Esophagus squamous epithelium (tissue), 5 donors: ENCODE measurements at places on chromosomes 4 and X.

DNA sequence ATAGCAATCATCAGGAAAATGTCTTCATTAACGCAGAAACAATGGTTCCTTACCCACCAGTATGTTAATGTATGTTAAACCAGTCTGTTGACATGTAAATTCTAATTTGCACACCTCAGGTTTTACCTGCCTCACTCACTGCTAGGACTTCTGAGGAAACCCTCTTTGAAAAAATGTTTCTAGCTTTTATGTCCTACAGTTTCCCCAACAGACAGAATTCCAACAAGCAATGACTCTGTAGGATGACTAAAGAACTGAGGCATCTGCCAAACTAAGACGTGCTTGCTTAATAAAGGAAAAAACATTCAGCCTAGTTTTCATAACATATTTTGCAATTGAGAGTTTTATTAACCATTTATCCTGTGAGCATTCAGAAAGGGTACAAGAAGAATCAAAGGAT is 20.6 kb upstream of the SOX3 start:
- no peak for DNase-seq

DNA sequence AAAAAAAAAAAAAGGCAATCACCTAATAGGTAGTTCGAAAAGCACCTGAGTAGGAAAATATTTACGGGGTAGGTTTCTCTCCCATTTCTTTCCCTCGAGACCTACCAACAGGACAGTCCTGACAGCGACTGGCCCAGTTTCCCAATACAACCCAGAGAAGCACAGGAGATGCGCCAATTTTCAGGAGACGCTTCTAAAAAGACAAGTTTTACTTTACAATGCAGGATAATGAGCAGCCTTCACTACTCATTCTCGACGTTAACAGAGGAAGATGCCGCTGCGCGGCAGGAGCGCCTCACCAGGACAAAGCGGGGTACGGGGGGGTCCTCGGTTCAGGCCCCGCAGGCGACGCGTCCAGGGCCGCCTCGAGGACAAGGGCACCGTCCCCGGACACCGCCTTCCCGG is 708 bp downstream of the BCLAF3 start:
- no peak for DNase-seq

DNA sequence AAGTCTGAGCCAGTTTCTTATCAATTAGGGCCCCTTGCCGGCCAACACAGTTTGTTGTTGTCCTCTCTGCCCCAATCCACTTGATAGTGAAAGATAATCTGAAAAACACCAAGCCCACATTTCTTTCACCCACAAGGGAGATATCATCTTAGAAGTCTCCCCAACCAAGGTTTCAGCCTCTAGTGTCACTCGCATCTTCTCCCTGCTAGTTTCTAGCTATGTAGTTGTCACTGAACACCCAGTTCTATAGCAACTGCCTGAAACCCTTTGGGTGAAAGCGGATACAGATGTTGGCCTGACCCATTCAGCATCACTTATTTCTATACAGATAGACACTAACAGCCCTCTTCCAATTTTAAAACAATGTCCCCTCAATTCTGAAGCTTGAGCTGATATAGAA is 116.3 kb downstream of the BMP15 start:
- DNase-seq: no peak

GRCh38 chr4:52701207-52701606 is 42.1 kb upstream of the USP46 start:
- DNase-seq: no peak

- no peak for DNase-seq
These were observed 73.3 kb downstream of the FIP1L1 start for GRCh38 chr4:53450773-53451172.

DNA sequence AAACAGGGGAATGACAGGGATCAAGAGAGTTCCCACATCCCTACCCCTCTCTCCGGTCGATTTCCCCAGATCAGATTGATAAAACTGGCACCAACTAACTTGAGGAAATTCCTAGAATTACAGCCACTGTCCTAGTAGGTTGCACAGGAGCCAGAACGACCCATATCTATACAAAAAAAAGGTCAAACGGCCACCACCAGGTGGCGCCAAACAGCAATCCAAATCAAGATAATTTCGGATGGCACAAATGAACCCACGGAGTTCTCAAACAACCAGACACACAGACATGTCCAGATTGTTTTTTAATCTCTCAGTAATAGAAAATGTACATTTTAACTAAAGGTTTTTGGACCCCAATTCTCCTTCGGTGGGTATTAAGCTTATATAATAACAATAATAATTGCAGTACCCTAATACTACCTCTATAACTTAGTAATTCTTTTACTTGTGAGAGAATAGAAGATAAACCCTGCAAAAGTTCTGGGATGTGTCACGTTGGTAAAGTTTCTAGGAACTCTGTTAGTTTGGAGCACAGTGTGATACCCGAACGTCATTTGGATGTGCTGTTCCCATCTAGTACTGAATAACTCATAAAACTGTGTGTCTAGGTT is 212.6 kb downstream of the SPOCK3 start:
- DNase-seq: no peak

GRCh38 chr4:83473966-83474365 is 10.9 kb downstream of the ABRAXAS1 start:
- DNase-seq: no peak

DNA sequence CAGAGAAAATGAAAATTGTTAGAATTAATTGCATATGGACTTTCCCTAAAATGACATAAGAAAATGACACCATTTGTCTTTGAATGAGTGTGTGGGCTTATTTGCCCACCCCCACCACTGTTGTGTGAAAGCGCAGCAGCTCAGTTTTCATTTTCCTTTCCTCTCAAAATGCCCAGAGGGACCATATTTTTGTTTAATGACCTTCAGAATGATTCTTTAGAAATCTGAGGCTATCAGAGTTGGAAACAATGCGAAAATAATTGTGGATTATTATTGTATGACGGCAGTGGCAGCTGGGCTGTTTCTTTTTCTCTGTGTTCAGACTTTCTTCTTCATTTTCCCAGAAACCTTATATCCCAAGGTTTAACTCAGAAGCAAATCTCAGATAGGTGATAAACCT is 44.6 kb upstream of the TEX13A start:
- DNase-seq: no peak

- no peak for DNase-seq
These were observed 25.6 kb downstream of the SLC16A2 start for GRCh38 chrX:74446876-74447275.

- no peak for DNase-seq
These were observed 1.3 kb downstream of the SPATA18 start for GRCh38 chr4:52052475-52052780.

DNA sequence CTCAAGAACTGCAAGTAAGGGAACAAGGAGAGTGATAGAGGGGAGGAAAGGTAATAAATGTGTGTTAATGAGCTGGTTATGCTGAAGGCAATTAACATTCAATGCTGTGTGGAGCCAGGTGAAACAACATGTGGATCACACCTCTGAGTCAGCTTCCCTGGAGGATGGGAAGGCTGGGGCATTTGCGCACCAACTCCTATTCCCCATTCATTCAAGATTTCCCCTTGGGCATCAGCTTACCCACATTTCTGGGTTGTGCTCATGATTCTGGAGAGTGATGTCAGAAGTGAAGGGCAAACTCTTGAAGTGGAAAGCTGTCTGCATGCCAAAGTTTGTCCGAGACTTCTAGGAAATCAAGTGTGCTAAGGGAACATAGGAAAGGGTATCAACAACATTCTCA is 461.4 kb downstream of the MID1IP1 start:
- DNase-seq: no peak

DNA sequence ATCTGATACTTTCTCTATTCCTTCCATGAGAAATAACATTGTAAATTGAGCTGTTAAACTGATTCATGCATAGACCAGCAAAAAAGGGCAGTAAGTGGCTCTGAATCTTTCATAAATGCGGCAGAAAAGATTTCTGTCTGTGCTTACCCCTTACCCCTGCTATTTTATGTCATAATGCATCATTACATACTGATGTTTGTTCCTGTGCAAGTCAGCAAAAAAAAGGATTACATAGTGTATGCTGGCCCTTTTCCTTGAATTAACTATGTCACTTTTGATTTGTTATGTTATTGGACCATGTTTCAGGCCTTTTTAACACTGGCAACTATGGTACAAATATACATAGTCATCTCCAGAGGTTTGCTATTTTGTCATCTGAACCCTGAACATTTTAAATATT is 2159.7 kb downstream of the PCDH7 start:
- no peak for DNase-seq
